T-helper 1 cell treated with Interleukin-12 subunit alpha and Interleukin-12 subunit beta and Interleukin-4 antibody, amounts not matched to agents 30 ng/mL and 1 ng/mL, for 36 hours (primary cell): ENCODE measurements at places on chromosomes 4 and X. TPM values are rescaled to one million over a fixed set of nuclear protein-coding genes. Genes with fewer than 3 reads are reported as not detected.

The BTK gene
- total RNA-seq = not detected in 2 replicates

The PAGE1 gene
- total RNA-seq = not detected in 2 replicates

The PRDM5 gene
- total RNA-seq = not detected in 2 replicates

The TLR8 gene
- total RNA-seq = not detected in 2 replicates

The DIPK2B gene
- not detected in 2 replicates for total RNA-seq

The DDX60 gene
- total RNA-seq = 97.5 TPM in 2 replicates

The ARHGAP24 gene
- total RNA-seq = not detected in 2 replicates

The RASGEF1B gene
- 1.2 and 1.6 TPM in 2 replicates for total RNA-seq

The CXorf65 gene
- 25.9 and 39.8 TPM in 2 replicates for total RNA-seq

The MAGEA11 gene
- not detected in 2 replicates for total RNA-seq

The ARR3 gene
- total RNA-seq = not detected in 2 replicates

The SORCS2 gene
- total RNA-seq = not detected in 2 replicates

The ZBED1 gene
- 42.0 and 45.2 TPM in 2 replicates for total RNA-seq

The COMMD8 gene
- total RNA-seq = 17.0 and 18.8 TPM in 2 replicates

The TAPT1 gene
- total RNA-seq = 34.0 and 46.4 TPM in 2 replicates

The LRIT3 gene
- 0.15 and 0.32 TPM in 2 replicates for total RNA-seq

The EGF gene
- not detected in 2 replicates for total RNA-seq

The SPANXN4 gene
- not detected in 2 replicates for total RNA-seq
